ENCODE measurements at places on chromosomes 4 and X.

GRCh38 chr4:72969976-72970375, 99.5 kb downstream of the COX18 start:
- DNase-seq, result no peak

- DNase-seq, result no peak
These were observed 64.0 kb upstream of the PGM2 start for GRCh38 chr4:37762294-37762990.

DNA sequence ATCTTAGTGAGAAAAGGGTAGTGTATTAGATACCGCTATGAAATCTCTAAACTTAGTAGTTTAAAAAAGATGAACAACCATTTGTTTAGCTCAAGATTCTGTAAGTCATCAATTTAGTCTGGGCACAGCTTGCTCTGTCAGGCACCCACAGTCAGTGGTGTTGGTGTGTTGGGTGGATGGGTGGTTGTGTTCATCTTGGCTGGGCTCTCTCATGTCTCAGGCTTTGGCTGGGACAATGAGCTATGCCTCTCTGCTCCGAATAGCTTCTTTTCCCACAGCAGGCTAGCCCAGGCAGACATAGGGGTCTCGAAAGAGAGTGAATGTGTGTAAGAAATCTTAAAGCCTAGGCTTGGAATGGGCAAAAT, 127.0 kb upstream of the GATB start:
- DNase-seq, result no peak

GRCh38 chr4:150087006-150087405, 8.8 kb downstream of the DCLK2 start:
- no peak for DNase-seq

- DNase-seq, result no peak
These were observed 175.0 kb upstream of the ARHGEF9 start for GRCh38 chrX:63959975-63960374.

DNA sequence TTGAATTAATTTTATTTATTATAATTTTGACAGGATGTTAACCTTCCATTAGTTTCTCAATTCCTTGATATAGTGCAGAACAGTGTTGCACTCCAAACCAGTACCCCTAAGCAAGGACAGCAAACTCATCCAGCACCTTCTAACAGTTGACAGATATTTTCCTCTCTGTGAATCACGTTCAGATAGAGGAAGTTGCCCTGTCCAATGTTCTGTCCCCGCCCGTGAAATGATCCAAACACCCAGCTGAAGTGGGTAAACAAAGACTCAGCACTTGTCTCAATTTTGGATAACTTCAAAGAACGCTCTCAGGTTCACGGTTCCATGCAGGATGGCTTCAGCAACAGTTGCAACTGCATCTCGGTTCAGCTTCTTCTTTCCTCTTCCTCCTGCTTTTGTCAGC, 1240.0 kb upstream of the ADGRL3 start:
- DNase-seq, result no peak

GRCh38 chr4:122845760-122846159, 19.1 kb downstream of the FGF2 start:
- no peak for DNase-seq

- no peak for DNase-seq
These were observed 57.1 kb downstream of the USP9X start for GRCh38 chrX:41142130-41142910.

DNA sequence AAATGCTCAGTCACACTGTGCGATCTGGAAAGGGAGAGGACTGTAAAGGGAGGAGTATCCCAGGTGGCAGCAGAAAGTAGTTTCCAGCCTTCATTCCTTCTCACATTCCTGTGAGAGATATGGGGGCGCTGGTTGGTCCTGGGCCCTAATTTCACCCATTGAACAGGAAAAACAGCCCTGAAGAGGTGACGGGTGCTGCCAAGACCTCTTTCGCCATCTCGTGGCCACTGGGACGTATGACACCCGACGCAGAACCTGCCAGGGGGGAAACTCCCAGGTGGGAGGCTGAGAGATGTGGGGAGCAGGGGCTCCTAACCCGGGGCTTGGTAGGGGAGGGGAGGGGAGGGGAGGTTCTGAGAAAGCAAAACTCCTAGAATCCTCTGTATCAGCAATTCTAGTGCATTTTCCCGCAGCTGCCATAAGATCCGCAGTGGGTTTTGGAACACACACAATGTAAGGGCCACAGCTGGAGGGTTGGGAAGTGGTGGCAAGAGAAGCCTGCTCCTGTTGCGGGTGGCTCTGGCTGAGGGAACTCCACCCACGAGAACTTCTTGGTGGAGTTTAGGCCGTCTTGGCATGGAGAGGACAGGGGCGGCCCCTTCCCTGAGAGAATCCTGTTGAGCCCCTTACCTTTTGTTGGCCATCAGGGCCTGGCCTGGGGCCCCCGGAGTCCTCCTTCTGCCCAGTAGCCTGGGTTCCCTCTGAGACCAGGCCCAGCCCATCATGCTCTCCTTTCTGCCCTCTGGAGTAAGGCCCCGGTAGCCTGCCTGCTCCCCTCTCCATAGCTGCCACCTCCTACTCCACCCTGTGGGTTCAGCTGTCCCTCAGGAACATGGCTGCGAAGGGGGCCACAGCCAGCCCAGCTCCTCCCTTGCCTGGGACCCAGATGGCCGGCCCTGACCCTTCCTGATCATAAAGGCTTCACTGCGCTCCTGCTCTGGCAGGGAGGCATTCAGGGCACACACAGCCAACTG, 134.1 kb downstream of the OR13H1 start:
- peak; percentile 18 for DNase-seq

- DNase-seq, result no peak
These were observed 163.9 kb upstream of the MAMLD1 start for GRCh38 chrX:150199181-150199580.

Data from NCI-H1436 (cell line).